Kidney capillary endothelial cell (primary cell): ENCODE measurements at places on chromosomes 7 and 10.

- no peak for DNase-seq
Measured at GRCh38 chr7:47042669-47043068, 539.2 kb downstream of the TNS3 start.

- DNase-seq: peak; percentile 75
Measured at GRCh38 chr10:89426230-89426868, 12.0 kb downstream of the IFIT5 start.

GRCh38 chr10:132788831-132789219, 2.9 kb upstream of the NKX6-2 start:
- DNase-seq: no peak

GRCh38 chr10:22321156-22321923, 441 bp downstream of the BMI1 start:
- DNase-seq: no peak

GRCh38 chr10:49841615-49842332, 79.7 kb upstream of the OGDHL start:
- DNase-seq: no peak

DNA sequence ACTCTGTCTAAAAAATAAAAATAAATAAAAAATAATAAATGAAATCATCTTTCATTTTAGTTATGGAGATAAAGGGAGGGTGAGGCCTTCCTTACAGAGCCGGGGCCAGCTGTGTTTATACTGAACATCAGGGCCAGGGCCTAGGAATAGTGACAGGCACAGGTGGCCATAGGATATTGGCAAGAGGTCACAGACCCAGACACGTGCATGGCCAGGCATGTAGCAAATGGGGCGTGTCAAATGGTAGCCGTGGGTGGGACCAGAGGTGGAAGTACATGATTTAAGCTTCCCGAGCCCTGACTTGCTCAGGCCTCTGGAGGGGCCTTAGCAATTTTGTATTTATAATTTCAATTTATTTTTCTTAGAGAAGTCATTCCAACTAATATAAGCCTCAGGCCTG, 353.0 kb downstream of the ANKRD30A start:
- DNase-seq: no peak

- no peak for DNase-seq
Measured at GRCh38 chr7:150778014-150778737, 22.0 kb downstream of the TMEM176B start.

DNA sequence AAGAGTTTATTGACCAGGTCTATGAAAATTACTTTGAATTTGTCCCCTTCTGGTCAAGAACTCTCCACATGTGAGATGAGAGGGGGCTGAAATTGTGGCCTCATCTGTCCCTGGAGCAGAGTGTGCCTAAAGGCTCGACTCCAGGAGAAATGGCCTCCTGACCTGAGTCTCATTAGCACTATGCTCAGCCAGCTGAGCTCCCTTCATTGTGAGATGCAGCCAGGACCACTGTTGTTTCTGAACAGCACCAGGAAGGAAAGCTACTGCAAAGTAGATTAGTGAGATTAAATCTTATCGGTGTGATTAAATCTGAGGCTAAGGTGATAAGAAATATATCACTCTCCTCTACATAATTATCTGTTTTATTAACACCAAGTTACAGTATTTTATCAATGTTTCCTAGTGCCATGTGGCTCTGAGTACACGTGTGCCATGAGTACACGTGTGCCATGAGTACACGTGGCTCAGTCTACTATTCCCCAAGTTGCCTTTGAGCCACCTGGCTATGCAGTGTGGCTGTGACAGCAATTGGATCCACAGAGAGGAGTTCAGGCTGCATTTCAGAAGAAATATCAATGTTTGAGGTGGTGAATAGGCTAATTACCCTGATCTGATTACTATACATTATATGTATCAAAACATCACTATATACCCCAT, 126.9 kb downstream of the IPMK start:
- DNase-seq: no peak

DNA sequence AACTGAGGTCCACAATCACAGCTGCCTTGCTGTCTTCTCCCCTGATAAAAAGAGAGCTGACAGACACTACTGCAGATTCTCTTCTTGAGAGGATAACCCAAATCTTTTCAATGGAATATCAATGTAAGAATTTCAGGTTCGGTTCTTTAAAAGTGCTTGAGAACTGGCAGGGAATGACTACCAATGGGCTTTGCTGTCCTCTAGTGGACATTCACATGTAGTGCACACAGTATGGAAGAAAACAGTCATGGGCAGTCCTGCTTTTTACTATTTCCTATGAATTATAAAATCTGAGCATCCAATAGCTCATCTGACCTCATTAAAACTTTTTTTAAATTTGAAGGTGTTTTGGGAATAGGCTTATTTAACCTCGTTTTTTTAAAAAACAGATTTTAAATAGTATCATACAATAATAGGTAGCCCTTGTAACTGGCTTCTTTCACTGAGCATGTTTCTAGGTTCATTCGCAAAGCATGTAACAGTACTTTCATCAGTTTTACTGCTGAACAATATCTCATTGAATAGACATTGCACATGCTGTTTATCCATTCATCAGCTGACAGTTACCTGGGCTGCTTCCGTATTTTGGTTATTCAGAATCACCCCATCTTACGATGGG, 18.3 kb downstream of the FZD9 start:
- DNase-seq: peak; percentile 67

- DNase-seq: no peak
Measured at GRCh38 chr7:155787171-155787851, 25.0 kb downstream of the SHH start.

DNA sequence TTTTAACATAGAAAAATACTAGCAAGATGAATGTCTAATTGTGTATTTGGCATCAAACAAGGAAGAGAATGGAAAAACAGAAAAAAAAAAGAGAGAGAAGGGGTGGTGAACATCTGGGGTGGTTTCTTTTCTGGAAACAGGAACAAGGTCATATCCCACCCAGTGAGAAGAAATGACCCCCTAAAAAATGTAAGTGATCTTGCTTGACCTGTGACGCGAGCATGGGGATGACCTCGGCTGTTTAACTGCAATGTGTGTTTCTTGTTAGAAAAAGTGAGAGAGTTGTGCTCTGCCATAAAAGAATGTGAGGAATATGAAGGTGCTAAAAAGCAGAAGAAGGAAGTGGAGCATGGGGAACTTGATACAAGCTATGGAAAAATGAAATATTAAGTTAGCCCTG, 258.5 kb downstream of the AGMO start:
- no peak for DNase-seq

DNA sequence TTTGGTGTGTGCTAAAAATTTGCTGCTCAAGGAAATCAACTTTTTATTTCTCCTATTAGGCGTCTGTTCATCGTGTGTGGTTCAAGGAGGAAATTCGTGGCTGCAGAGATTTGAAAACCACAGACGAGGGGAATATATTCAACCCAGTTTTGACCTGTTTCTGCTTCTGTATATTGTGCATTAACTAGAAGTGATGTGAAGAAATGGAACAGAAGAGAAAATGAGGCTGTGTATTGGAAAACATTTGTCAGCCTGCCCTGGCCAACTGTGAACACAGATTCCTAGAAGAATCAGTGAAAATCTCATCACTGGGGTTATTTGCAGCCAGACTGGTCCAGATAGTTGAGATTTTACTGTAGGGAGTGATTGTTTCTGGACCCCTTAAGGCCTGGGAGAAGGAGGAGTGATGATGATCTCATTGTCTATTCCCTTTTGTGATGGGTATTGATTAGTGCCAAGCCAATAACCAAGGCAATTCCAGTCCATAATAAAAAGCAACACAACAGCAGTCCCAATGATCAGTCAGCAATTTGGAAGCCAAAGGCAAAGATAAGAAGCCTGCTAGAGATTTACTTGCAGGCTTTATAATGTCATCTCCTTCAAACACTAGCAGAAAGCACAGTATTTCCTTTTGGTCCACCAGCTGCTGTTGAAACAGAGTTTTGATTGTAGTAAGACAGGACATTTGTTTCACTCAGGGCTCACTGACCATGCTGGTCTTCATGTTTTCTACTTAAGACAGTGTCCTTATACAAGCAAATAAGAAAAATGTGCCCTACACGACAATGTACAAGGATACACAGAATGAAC, 339.4 kb downstream of the PRPF18 start:
- no peak for DNase-seq
